ENCODE measurements at places on chromosomes 1 and 21.

DNA sequence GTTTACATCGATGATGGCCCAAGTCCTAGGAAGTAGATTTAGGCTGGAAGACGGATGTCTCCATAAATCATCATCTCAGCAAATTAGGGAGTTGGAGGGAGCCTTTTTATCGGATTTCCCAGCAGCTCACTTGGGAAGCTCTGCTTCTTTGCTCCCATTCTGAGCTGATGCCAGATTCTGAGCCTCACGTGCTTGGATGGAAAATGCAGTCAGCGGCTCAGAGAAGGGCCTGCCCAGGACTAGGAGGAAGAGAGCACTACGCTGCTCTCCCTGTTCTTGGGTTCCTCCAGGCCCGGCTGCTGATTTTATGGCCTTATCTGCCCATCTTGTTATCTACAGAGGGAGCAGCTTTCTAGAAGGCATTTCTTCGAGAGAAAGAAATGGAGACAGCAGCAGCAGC lies 42.0 kb downstream of the UBIAD1 start:
- DNase-seq, result no peak

DNA sequence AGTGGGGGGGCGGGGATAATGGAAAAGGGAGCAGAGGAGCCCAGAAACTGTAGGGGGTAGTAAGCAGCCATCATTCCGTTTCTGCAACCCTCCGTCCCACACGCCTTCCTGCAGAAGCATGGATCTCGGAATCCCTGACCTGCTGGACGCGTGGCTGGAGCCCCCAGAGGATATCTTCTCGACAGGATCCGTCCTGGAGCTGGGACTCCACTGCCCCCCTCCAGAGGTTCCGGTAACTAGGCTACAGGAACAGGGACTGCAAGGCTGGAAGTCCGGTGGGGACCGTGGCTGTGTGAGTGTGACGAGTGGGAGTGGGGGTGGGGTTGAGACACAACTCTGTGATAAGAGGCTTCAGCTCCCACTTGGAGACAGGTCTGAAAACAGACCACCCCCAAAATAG lies 706 bp downstream of the CREB3L4 start:
- DNase-seq, result no peak

DNA sequence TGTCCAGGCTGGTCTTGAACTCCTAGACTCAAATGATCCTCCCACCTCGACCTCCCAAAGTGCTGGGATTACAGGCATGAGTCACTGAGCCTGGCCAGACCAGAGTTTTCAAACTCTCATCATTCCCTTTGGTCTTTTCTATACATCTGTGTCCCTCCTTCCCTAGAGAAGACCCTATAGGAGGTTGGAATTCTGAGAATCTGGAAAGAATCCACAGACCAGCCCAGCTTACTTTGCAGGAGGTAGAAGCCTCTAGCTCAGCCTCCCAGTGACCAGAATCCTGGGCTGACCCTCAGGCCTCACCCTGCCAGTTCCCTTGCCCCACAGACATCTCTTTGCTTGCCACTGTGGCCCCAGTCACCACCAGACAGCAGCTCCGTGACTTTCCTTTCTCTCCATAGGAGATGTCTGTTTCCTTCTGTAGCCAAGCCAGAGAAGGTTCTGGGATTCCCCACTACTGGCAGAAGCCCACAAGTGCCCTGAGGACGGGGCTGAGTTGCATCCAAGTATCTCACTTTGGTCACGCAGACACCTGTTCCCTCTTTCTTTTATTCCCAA lies 34.7 kb upstream of the KHDRBS1 start:
- DNase-seq, result no peak

DNA sequence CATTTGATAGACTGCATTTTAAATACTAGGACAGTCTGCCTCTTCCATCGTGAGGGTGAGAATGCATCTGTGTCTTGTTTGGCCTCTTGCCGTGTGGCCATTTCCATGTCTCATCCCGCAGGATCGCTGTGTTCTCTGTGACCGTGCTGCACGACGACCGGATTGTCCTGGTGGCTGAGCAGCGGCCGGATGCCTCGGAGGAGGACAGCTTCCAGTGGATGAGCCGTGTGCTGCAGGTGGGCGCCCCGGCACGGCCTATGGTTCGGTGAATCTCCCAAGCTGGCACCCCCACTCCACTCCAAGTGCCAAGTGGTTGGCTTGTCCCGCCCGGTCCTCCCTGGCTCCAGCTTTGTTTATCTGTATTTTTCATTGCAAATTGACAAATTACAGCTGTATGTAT lies 55.2 kb downstream of the S100B start:
- no peak for DNase-seq

GRCh38 chr1:168112673-168113305 lies 23.9 kb downstream of the GPR161 start:
- no peak for DNase-seq

DNA sequence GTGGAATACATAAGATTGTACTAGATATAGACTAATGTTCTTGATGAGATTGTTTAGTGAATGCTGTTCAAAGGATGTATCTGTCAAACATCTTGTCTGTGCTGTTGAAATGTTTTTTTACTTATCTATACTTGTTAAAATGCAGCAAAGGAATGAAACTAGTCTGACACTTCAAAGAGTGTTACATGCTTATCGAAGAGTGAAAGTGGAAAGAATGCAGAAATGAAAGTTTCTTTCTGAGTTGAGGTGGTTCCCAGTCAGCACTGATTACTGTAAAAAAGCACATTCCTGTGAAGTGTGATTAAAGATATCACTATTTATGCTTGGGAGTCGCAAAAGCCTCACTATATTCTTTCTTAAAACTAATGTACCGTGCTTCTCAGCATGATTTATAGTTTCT lies 1225.2 kb downstream of the NCAM2 start:
- DNase-seq, result no peak

- no peak for DNase-seq
These were observed 234.0 kb downstream of the TM2D1 start for GRCh38 chr1:61490924-61491323.

DNA sequence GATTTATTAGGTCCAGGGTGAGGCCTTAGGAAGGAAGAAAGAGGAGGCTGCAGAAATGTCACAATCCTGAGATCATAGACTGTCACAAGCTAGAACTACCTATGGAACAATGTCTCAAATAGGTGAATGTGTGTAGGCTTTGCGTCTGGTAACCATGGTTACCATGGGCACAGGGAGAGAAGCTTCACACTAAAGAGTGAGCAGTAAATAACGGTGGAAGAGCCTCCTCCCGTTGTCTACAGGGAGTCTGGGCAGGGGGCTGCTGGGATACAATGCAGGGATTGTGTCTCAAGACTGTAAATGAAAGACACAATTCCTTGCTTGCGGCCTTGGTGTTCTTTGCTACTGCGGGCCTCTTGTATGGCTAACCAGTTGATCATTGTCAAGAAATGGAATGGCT lies 28.2 kb upstream of the KCNJ6 start:
- DNase-seq, result no peak

GRCh38 chr1:62386351-62387121 lies 50.3 kb upstream of the USP1 start:
- DNase-seq, result no peak

DNA sequence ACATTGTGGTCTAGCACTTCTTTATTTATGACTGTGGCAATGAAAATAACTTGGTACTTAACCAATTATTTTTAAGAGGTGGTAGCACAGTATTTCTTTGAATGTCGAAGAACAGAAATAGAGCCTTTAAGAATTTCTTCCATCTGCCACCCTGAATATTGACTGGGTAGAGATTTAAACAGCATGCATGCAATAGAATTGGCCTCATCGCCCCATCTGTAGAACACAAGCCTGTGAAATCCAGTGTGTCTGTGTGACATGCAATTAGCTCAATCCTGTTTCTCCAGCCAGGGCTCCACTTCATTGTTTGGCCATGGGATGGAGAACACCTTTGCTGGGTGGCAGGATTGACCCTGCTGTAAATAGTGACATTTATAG lies 17.1 kb upstream of the KLHDC8A start:
- no peak for DNase-seq

GRCh38 chr1:76786222-76786621 lies 81.1 kb upstream of the ST6GALNAC5 start:
- DNase-seq, result no peak

GRCh38 chr1:106912131-106912530 lies 144.3 kb upstream of the PRMT6 start:
- DNase-seq, result no peak

GRCh38 chr1:94416901-94417727 lies 1.1 kb upstream of the ABCD3 start:
- DNase-seq, result no peak

DNA sequence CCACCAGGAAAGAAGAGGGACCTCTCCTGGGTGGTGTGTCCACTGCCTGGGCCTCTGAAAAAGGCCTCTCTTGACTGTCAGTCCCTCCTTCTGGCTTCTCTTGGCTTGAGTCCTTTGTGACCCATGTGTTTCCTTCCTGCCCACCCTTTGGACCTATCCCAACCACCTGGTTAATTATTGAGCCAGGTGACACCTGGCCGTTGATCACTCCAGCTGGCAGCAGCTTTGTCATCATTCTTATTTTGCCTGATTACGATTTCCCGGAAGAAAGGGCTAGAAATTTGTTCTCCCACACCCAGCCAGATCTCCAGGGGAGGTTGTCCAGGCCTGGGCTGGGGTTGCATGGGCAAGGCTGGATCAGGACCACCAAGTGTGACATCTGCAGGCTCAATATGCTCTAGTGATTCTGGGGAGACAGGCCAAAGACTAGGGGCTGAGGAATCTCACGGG lies 24.8 kb downstream of the CSF1 start:
- DNase-seq, result no peak

GRCh38 chr21:45992301-45993209 lies 11.0 kb downstream of the COL6A1 start:
- no peak for DNase-seq

GRCh38 chr1:150961756-150962155 lies 12.9 kb downstream of the CERS2 start:
- no peak for DNase-seq

- DNase-seq, result no peak
These were observed 15.9 kb downstream of the WDR4 start for GRCh38 chr21:42863504-42863870.

DNA sequence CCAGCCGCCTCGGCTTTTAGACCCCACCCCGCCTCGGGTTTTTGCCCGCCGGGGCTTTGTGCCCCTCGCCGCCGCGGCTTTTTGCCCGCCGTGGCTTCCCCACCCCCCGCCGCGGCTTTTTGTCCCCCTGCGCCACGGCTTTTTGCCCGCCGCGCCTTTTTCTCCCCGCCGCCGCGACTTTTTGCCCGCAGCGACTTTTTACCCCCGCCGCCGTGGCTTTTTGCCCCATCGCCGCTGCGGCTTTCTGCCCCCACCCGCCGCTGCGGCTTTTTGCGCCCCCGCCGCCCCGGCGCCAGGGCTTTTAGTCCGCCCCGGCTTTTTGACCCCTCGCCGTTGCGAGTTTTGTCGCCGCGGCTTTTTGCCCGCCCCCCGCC lies 474.4 kb downstream of the FAM72C start:
- no peak for DNase-seq

- DNase-seq, result no peak
These were observed 6.8 kb downstream of the ARV1 start for GRCh38 chr1:230985711-230986110.

DNA sequence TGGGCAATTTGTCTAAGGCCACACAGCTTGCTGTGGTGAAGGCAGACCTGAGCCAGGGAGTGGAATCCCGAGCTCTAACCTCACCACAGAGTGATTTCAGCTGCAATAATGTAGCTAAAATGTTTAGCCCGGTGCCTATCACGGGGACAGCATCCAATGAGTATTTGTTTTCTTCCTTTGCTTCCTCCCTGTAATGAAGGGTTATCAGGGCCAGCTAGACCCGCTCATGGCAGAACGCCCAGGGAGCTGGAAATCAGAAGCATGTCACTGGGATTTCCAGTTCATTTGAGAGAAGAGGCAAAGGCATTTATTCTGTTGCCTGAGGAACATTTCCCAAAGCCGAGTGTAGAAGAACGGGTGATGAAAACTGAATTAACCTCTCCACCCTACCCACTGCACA lies 183.1 kb downstream of the ZSCAN20 start:
- no peak for DNase-seq

DNA sequence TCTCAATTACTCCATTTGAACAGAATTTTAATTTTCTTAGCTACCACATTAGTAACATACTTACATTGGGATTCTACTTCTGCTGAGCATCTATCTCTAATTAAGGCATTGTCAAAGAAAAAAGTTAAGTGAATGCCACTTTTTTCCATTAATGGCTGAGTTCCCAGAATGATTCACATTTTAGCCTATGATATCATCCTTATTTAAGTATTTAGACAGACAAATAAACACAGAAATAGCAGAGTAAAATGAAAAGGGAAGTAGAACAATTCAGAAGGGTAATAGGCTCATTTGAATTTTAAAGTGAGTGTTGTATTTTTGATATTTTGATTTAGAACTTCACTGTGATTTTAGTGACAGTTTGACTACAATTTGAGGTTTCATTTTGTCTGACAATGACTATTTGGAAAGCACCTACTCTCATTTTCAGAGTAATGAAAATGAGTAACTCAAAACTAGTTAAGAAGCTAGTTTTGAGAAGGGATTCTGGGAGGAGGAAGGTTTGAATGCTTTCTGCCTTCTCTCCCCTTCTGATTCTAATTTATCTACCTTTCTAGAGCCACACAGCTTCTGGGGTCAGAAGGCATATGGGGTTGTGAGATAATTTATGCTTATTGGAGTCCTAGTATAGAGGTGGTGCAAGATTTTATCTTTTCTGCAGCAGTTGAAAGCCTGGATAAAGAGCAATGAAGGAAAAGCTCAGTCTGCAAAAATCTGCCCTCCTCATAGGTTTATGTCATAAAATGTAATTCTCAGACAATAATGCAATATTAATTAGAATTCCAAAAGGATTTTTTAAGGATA lies 15.5 kb downstream of the LYPLAL1 start:
- DNase-seq, result no peak

DNA sequence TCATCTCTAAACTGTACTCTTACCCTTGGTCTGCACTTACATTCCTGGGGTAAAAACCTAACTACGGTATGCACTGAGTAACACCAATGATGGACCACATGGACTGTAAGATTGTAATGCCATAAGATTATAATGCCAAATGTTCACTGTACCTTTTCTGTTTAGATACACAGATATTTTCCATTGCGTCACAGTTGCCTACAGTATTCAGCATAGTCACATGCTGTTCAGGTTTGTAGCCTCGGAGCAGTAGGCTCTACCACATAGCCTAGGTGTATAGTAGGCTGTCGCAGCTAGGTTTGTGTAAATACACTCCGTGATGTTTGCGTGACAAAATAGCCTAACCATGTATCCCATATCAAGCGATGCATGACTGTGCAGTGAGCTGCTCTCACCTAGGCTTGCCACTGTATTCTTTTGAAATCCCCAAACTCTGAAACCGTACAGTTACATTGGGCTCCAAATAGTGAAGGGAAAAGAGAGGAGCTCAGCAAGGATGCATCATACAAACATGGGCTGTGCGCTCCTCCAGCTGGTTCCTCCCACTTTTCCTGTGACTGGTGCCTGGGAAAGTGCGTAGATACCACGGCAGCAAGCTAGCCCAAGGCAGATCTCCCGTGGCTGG lies 35.2 kb downstream of the CFAP57 start:
- no peak for DNase-seq

GRCh38 chr1:15005116-15005515 lies 148.4 kb upstream of the TMEM51 start:
- DNase-seq, result no peak

DNA sequence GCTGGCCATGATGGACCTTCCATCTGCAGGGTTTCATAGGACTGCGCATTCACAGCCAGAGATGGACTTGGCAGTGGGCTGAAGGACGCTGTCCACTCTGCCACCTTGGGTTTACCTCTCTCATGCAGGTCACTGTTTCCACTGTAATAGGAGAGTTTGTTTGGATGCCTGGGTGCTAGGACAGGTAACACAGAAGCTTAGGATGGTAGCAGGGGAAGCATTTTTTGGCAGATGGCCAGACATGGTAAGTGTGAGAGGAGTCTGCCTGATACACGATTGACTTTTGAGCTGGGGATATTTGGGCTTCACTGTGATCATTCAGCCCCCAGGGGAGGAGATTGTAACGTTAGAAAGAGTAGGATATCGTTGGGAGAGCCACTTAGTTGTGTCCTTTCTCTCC lies 11.8 kb downstream of the PSEN2 start:
- DNase-seq, result no peak

All from stimulated activated CD4-positive, alpha-beta T cell treated with anti-CD3 and anti-CD28 coated beads, Interleukin-1b, Interleukin-23, amount 100 ng/mL, for 1 hour (primary cell).